ENCODE measurements at places on chromosomes 3 and 15. TPM values are rescaled to one million over a fixed set of nuclear protein-coding genes. Genes with fewer than 3 reads are reported as not detected.

DNA sequence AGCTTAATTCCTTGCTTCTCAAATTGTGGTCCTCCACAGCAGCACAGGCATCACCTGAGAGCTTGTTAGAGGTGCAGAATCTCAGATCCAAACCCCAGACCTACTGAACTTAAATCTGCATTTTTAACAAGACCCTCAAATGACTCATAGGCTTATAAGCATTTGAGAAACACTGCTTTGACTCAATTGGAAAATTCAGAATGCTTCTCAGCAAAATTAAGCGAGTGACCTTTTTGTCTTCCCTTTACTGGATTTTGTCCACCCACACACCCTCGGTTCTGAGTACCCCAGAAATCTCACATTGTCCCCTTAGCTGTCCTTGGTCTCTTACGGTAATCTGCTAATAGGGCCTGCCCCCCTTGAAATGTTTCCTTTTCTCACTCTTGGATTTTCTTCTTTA is 17.9 kb downstream of the CD80 start:
- no peak for DNase-seq

Gene OR5H2
- not detected for polyA plus RNA-seq

- no peak for DNase-seq
Measured at GRCh38 chr3:46370839-46371518, at the start of gene CCR5. Gene CCR5, plus strand, starts transcription at chr3:46370946. Its CDS starts 1,957 bp downstream, at chr3:46372903.

DNA sequence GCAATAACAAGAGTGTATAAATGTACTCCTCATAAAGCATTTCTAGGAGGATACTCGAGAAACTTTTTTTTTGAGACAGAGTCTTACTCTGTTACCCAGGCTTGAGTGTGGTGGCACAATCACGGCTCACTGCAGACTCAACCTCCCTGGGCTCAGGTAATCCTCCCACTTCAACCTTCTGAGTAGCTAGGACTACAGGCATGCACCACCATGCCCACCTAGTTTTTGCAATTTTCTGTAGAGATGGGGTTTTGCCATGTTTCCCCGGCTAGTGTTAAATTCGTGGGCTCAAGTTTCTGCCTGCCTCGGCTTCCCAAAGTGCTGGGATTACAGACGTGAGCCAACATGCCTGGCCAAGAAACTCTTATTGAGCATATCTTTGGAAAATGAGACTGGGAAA is 59.1 kb upstream of the PHLDB2 start:
- DNase-seq = no peak

DNA sequence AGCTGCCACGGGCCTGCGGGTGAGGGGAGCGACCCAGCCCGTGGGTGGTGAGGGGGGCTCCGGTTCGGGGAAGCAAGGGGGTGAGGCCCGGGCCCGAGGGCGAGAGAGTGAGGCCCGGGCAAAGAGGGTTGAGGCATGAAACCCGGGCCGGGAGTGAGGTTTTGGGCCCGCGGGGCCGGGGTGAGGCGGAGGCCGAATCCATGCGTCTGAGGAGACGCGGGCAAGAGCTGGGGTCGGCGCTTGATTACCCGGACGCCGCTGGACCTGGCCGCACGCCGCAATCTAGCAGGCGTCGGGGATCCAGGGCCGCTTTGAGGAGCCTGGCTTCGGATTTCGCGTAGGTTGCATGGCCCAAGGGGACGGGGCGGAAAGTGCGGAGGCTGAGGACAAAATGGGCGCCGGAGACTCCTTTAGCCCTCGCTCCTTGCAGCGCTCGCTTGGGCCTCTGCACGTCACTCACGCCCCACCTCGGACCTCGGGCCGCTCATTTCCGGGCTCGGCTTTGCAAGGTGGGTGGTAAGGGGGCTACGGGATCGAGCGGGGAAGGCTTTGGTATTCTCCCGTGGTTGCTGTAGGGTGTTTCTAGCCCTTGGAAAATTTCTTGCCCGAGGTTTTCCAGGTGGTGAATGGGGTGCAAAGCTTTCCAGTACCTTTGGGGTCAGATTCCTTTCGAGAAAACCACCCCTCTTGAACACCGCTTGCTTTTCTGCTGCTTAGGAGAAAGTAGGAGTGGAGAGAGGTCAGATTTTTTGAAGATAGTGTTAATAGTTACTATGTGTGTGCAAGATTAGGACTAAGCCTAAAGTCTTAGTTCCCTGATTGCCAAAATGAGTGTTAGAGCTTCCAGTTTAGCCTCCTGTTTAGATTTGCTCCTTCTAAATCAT is 827 bp downstream of the SLC25A36 start:
- no peak for DNase-seq
